ENCODE measurements at places on chromosomes 6 and 20.

DNA sequence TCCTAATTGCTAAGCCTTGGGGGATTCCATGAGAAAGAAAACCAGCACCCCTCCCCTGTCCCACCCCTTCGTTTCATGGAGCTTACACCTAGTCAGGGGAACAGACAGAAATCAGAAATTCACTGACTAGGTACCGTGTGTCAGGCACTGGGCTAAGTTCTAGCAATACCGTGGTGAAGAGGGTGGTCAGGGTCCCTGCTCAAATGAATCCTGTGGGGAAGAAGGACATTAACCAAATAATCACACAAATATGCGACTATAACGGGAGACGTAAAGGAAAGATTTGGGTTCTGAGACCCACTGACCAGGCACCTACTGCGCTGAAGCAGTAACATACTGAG lies 65.1 kb upstream of the TOP1 start:
- peak; percentile 60 for DNase-seq

GRCh38 chr6:143037470-143037869 lies 23.2 kb upstream of the AIG1 start:
- no peak for DNase-seq

GRCh38 chr20:43941476-43942200 lies 27.0 kb downstream of the TOX2 start:
- DNase-seq: no peak

- no peak for DNase-seq
Observed at GRCh38 chr20:32670773-32671455, 2.8 kb downstream of the C20orf203 start.

DNA sequence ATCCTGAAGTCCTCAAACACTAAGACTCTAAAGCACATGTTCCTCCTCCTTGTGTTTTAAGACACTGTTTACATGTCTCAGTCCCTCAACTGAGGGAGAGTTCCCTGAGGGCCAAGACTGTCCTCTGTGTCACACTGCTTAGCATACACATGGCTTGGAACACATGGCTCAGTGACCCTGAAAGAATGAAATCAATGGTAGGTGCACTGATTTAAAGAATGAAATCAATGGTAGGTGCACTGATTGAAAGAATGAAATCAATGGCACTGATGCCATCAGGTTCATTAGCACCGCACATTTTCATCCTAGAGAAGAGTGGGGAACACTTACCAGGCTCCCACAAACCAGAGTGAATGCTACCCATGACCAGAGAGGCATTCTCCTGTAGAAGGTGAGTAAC lies 9.8 kb downstream of the TOMM34 start:
- DNase-seq: no peak

- no peak for DNase-seq
Observed at GRCh38 chr20:25139029-25139705, 56.3 kb upstream of the ENTPD6 start.

- no peak for DNase-seq
Observed at GRCh38 chr6:24824142-24824938, 25.6 kb upstream of the ARMH2 start.

DNA sequence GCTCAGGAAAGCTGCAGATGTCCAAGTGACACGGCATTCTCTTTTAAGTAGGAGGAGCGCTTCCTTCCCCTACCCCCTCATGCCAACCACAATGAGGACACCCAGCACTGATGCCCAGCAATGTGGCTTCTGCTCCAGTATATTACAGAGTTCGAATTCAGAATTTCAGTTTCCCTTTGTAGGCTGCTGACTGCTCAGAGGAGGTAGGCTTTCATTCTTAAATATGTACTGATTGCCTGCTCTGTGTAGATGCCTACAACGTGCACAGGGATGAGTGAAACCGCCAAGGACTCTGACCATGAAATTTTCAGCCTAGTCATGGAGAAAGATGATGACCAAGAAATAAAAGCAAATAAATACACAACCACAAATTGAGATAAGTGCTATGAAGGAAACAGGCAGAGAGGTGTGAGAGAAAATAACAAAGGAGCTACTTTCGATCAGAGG lies 50.9 kb upstream of the TNFAIP3 start:
- no peak for DNase-seq

DNA sequence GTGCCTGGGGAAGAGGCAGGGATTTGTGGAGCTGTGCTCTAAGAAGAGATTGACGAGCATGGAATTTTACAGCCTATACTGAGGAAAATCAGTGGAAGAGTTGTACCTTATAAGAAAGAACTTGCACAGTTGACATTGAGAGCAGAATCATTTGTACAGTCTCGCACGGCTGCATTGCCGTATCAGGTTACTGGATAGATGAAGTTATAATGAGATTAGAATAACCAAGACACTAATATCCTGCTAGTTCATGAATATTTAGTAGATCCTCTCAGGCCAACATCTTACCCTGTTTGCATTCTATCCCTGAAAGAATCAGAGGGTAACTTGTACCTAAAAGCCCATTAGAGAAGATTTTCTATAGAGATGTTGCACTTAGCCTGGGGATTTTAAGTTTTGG lies 447.1 kb downstream of the PREX1 start:
- DNase-seq: peak; percentile 16

DNA sequence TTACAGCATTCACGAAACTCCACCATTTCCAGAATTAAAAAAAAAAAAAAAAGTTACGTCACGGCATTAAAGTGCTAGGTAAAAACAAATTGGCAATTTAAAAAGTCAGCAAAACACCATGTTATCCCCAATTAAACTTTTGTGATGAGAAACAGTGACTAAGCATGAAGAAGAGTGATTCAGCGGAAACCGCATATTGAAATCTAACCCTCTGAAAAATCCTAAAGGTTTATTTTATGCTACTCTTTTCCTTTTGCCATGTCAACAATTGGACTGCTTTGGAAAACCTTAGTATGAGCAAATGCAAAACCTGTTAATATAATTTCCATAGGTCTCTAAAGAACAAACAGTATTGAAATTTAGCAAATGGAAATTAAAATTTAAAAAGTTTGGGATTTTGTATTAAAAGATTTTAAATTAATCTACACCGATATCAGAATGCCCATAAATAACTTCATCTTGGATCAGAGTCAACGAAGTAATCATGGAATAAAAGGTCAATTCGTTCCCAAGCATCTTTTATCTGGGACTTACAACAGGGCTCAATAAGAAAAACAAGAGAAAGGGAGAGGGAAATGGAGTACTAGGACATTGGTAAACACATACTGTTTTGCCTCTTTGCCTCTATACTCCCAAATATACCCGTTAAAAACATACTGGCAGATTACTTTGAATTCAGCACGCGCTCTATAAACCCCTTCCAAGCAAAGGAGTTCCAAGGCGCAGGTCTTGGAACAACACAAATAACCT lies 1.1 kb downstream of the FBXO30 start:
- DNase-seq: no peak

DNA sequence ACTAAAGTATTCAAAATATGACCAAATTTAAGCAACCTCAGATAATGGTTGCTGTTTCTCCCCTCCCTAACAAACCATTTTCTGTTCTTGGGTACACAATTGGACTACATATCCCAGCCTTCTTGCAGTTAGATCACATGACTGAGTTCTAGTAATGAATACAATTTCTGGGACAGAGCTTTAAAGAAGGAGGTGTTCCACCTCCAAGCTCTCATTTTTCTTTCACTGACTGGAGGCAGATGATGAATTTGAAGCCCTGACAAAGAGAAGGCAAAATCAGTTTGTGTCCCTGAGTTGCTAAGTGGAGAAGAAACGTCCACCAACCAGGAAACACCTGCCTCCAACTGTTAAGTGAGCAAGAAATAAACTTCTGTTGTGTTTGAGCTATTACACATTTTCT lies 117.2 kb downstream of the LCA5 start:
- DNase-seq: no peak

DNA sequence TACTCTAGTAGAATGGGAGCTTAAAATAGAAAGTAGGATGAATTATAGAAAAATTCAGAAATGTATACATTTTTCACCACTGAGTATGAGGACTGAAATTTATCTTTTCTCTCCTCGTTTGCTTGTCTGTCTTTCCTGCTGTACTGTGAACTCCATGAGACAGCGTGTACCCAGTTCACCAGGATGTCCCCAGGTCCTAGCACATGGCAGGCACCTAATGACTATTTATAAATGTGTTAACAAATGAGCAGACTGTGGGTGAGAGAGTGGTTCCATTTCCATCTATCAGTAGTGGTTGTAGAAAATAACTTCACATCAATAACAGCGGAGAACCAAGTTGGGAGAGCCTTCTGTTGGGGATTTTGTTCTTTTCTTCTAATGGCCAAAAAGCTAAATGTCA lies 106.3 kb downstream of the NUS1 start:
- no peak for DNase-seq

- DNase-seq: no peak
Observed at GRCh38 chr20:52142757-52143156, 48.8 kb downstream of the ZFP64 start.
